Trophoblast cell (in vitro differentiated cells and primary cell): ENCODE measurements at places on chromosomes 6 and 20.

- H3K27me3 ChIP-seq, result peaks cover 25% of the 10 kb centered on the region
- H3K27ac ChIP-seq, result no peak overlapping the region
- no peaks in the 10 kb centered on the region for H3K36me3 ChIP-seq
- DNase-seq, result no peak
- no peak overlapping the region for H3K4me3 ChIP-seq
These were observed 11.2 kb upstream of the SPAG4 start for GRCh38 chr20:35604449-35604747.

GRCh38 chr6:16437095-16437494 lies 198.7 kb downstream of the GMPR start:
- no peak for DNase-seq
- no peak overlapping the region for H3K27ac ChIP-seq
- no peaks in the 10 kb centered on the region for H3K4me1 ChIP-seq

- no peaks in the 10 kb centered on the region for H3K4me1 ChIP-seq
- H3K36me3 ChIP-seq, result no peaks in the 10 kb centered on the region
- H3K27me3 ChIP-seq, result no peaks in the 10 kb centered on the region
- no peak overlapping the region for H3K27ac ChIP-seq
- DNase-seq, result no peak
These were observed 8.0 kb upstream of the EPM2A start for GRCh38 chr6:145743332-145743731.

- no peaks in the 10 kb centered on the region for H3K4me1 ChIP-seq
- no peak overlapping the region for H3K27ac ChIP-seq
- no peak for DNase-seq
- no peak overlapping the region for H3K4me3 ChIP-seq
- H3K36me3 ChIP-seq, result no peaks in the 10 kb centered on the region
These were observed 8.9 kb upstream of the DDR1 start for GRCh38 chr6:30875244-30876038.

DNA sequence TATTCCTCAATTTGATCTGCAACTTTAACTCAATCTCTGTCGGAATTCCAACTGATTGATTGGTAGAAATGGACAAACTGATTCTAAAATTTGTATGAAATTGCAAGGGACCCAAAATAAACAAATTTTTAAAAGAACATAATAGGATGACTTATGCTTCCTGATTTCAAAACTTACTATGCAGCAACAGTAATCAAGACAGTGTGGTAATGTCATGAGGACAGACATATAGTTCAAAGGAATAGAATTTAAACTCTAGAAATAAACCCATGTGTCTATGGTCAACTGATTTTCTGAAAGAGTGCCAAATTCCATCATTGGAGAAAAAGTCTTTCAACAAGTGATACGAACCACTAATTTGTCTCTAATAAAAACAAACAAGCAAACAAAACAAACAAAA lies 1320.1 kb upstream of the GJE1 start:
- H3K36me3 ChIP-seq, result no peaks in the 10 kb centered on the region
- no peaks in the 10 kb centered on the region for H3K4me1 ChIP-seq
